Activated naive CD4-positive, alpha-beta T cell treated with Interleukin-2 at 50 U/mL for 16 hours (primary cell): ENCODE measurements at places on chromosomes 2 and 18.

GRCh38 chr2:45867349-45867748 is 215.9 kb downstream of the PRKCE start:
- no peak for DNase-seq

- no peak for DNase-seq
Measured at GRCh38 chr18:46261799-46262198, 157.6 kb downstream of the HAUS1 start.

- DNase-seq = no peak
Measured at GRCh38 chr2:161373942-161374341, 42.2 kb upstream of the TBR1 start.

DNA sequence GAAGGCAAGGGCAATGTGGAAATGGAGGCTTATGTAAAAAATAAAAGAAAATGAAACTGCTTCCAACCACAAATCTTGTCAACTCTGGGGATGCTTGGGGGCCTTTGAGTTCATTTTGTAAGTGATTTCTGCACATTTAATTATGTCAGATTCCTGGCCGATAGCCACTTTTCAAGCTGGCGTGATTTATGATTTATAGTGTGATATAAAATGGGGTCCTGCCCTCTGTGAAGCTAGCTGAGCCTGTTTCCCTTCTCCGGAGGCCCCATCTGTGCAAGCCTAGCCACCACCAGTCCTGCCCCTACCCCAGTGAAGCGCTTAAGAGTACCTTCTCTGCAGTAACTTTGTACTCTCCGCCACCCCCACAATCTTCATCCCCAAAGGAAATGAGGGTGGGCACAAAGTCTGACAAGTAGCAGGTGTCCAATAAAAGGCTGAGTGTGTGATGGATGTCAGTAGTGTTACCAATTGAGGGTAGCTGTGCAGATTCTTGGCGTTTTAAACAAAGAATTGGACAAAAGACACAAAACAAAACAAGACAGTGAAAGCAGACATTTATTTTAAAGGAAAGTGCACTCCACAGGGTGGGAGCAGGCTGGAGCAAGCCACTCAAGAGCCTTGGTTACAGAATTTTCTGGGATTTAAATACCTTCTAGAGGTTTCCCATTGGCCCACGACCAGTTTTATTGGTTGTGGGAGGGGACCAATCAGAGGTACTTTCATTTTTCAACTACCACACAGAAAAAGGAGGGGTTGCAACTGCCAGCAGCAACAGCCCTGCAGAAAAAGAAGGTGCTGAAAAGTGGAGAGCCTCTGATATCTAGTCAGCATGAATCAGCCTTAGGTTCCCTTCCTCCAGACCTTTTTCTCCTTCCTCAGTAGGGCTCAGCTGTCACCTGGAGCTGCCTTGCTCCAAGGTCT is 39.0 kb upstream of the SIX3 start:
- DNase-seq = no peak

- DNase-seq = no peak
Measured at GRCh38 chr2:8121826-8122513, 559.9 kb upstream of the ID2 start.

DNA sequence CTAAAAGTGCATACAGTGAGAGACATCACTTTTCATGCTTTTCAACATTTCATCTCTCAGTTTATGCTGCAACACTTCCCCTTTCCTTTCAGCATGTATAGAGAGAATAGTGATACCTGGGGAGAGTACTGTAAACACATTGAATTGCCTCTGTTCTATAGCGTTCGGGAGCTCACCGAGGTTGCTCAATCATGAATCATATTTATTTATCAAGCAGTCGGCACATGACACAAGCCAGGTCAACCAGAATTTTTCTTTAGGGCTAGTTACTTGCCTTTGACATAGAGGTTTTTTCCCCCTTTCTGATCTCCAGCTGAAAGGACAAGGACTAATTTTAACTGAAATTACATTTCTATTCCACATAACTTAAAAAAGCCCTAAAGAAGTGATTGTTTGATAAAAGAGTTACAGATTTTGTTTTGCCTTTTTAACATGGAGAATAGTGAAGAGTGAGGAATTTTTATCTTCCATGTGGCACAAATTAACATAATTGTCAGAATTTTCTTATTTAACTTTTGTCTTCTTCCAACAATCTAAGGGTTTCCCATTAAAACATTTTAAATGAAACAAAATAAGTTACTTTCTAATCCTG is 690.9 kb upstream of the TMEFF2 start:
- no peak for DNase-seq

GRCh38 chr2:96773922-96774321 is 13.2 kb downstream of the CNNM4 start:
- DNase-seq = peak; percentile 44

DNA sequence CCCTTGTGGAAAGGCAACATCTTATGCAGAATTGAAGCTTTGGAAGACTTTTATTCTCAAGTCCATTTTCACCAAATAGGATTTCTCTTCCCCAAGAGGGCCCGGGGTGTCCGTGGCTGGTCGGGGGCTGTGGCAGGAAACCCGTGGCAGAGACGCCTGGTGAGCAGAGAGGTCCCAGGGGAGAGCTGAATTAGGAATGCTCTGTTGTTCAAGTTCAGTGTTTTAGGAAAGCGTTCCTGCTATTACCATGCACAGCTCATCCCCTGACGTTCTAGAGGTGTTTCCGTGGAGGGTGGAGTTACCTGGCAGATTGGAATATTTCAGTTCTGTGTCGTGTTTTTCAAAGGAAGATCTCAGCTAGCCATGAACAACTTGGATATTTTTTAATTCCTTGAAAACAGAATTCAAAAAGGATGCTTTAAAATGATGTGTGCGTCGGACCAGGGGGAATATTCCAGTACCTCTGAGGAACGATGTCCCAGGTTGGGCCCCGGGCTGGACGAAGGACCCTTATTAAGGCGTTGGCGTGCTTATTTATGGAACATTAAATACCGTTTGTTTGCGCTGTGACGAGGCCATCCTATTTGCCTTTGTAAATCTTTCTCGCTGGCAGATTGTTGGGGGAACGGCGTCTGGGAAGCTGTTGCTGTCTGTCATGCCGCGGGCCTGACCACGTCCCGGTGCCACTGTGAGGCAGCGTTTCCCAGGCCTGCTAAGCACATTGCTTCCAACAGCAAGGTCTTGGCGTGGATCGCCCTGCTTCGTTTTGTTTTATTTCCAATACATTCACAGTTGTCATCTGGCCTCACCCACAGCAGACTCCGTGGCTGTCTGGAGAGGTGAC is 8.2 kb downstream of the NFATC1 start:
- no peak for DNase-seq

GRCh38 chr2:72796766-72797165 is 29.1 kb downstream of the EXOC6B start:
- DNase-seq = no peak

DNA sequence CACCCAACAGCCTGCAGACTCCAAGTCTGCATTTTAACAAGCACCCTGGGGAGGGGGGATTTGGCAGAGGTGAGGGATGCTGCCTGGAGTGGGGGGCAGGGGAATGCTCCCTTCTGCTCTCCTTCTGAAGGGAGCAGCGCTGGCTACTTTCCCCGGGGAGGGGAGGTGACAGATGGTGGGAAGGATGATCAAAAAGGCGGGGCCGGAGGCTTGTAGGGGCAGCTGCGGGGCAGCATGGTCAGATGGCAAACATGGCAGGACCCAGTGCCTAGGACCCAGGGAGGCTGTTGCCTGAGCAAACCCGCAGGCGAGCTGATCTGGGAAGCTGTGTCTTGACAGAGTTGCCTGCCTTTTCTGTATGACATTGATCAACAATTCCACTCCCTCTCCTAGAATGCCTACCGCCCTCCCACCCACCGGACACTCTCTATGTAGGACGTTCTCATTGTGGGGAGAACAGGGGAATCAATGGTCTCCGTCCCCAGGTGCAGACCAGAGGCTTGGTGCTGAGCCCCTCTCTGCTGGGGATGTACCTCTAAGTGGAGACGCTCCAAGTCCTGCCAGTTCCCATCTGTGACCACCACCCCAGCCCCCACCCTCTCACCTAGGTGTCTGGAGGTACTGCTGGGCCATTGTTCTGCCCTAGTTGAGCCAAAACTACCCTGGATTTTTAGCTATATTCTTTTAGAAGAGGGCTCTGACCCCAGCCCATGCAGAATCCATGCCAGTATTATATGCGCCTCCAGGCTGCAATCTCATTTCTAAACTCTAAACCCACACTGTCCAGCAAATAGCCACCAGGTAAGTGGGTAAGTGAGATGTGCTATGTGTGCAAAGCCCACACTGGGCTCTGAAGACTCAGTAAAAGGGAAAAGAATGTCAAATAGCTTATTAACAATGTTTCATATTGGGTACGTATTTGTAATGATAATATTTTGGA is 89.7 kb upstream of the SEC11C start:
- DNase-seq = no peak

DNA sequence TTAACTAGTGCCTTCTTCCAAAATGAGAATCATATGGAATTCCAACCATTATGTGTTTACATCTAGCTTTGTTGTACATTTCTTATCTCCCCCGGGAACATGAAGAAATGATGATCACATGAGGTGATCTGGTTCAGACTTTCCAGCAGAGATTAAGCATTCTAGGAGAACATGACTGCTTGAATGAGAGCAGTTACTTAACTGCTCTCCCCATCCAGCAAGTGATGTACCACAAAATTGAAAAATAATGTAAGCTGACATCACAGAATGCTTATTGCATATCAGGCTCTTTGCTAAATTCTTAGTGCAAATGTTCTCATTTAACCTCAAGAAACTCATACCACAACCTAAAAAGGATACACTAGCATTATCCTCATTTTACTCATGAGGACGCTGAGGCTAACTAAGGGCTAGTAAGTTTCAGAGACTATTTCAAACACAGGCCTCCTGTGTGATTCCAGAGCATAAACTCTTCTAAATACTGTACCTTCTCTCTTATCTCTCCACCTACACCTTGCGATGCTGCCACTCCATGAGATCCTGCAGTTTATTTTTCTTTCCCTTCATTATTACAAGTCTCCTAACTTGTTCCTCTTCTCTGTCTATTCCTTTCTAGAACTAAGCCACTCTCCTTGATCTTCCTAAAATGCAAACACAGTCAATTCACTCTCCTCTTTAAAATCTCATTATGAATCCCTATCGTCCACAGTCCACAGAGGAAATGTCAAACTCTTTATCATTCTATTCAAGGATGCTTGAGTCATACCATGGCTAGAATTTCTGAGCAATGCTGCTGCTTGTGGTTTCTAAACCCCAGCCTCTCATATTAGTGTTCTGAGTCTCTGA is 1224.8 kb upstream of the ZEB2 start:
- DNase-seq = no peak
